ENCODE measurements at places on chromosomes 2 and 18. TPM values are rescaled to one million over a fixed set of nuclear protein-coding genes. Genes with fewer than 3 reads are reported as not detected.

Gene FAM161A
- 4.4 TPM for total RNA-seq

DNA sequence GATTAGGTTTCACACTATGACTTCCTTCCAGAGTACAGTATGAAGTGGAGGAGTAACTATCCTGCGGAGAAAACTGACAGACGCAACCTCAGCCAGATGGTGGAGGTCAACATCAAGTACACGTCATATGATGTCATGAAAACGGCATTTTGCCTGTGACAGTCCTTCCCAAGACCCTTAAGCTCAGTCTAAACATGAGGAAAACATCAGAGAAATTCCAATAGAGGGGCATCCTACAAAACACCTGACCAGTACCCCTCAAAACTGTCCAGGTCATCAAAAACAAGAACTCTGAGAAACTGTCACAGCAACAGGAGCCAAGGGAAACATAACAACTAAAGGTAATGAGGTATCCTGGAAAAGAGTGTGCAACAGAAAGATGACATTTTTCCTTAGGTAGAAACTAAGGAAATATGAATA lies 1.7 kb downstream of the RNU4ATAC start:
- H3K4me1 ChIP-seq, result peaks cover 55% of the 10 kb centered on the region
- H3K36me3 ChIP-seq, result peaks cover 8% of the 10 kb centered on the region
- no peaks in the 10 kb centered on the region for H3K27me3 ChIP-seq
- no peak for DNase-seq
- H3K4me3 ChIP-seq, result peak overlapping the region; percentile 38

DNA sequence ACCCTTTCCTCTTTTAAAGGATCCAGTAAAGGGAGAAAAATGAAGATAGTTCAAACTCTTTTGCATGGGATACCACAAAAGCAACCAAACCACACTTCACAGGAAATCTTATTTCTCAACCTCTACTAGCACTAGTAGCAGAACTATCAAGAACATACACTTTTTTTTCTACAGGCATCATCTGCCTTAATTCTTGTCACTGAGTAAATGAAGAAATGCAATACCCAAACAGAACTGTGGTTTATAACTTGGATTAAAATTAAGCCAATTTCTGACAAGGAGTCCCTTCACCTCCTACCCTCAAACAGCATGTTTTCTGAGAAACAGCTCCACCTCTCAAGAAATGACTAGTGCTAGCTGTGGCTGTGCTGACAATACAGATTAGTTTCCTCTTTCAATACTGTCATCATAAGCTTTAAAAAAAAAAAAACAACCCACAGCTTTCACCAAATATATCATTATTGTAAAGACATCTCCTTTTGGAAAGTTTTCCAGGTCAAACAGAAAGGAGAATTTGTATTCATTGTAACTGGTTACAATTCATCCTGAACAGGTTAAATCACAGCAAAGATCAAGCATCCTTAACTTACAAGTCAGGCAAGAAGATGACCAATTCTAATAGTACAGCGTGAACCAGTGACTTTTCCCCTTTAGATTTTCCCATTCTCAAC lies 44.4 kb downstream of the PTPN2 start:
- H3K36me3 ChIP-seq, result peaks cover 42% of the 10 kb centered on the region
- peak overlapping the region; percentile 72 for H3K4me3 ChIP-seq
- H3K27me3 ChIP-seq, result no peaks in the 10 kb centered on the region
- peak; percentile 71 for DNase-seq
- H3K27ac ChIP-seq, result peak overlapping the region; percentile 96

- H3K27ac ChIP-seq, result peak overlapping the region; percentile 79
- DNase-seq, result no peak
- H3K36me3 ChIP-seq, result peaks cover 37% of the 10 kb centered on the region
- no peak overlapping the region for H3K4me3 ChIP-seq
Observed at GRCh38 chr2:234420408-234420807, 76.5 kb downstream of the ARL4C start.

- no peak overlapping the region for H3K27ac ChIP-seq
- no peak overlapping the region for H3K4me3 ChIP-seq
- H3K36me3 ChIP-seq, result no peaks in the 10 kb centered on the region
- H3K4me1 ChIP-seq, result no peaks in the 10 kb centered on the region
Observed at GRCh38 chr2:108907822-108908712, 81.0 kb downstream of the EDAR start.

Gene FSHR
- not detected for total RNA-seq

DNA sequence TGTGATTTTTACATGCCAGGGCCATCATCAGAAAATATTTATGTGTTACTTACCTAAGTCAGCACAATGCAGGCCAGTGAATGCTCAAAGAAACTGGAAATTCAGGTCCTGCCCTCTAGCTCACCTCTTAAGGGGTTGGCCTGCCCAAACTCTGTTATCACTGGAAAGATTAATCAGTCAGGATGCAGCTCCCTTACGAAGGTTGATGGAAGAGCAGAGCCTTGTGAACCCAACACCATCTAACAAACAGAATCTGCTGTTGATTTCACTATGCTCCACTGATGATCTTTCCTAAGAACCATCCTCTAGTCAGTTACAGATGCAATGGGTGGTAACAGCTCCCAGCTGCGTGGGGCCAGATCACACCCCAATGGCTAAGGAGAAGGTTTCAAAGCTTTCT lies 38.2 kb downstream of the SOX11 start:
- no peak overlapping the region for H3K4me3 ChIP-seq
- H3K27me3 ChIP-seq, result peaks cover 11% of the 10 kb centered on the region
- no peak for DNase-seq
- no peaks in the 10 kb centered on the region for H3K4me1 ChIP-seq
- no peak overlapping the region for H3K27ac ChIP-seq

DNA sequence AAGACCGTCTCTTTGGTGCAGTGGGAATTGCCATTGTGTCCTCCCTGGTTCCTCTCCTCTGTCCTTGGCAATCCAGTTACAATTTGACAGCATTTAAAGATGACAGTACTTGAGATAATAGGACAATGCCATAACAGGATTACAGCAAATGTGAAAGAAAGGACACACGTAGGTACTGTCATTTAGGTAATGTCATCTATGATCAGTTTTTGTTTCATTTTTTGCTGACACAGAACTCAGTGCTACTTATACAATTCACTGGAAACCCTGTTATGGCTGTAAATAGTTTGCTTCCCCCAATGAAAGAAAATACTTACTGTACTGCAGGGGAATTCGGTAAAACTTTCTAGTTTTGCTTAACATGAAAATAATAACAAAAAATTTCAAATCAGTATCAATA lies 65.2 kb downstream of the BCL11A start:
- no peaks in the 10 kb centered on the region for H3K36me3 ChIP-seq
- no peak overlapping the region for H3K27ac ChIP-seq
- H3K27me3 ChIP-seq, result peaks cover 6% of the 10 kb centered on the region
- H3K4me3 ChIP-seq, result no peak overlapping the region
- peaks cover 2% of the 10 kb centered on the region for H3K4me1 ChIP-seq

GRCh38 chr18:63223837-63224236 lies 95.7 kb downstream of the BCL2 start:
- DNase-seq, result no peak
- no peaks in the 10 kb centered on the region for H3K27me3 ChIP-seq
- H3K36me3 ChIP-seq, result peaks cover 81% of the 10 kb centered on the region
- peaks cover 76% of the 10 kb centered on the region for H3K4me1 ChIP-seq

All from activated CD4-positive, alpha-beta T cell treated with anti-CD3 and anti-CD28 coated beads, Interleukin-2, amount 10 ng/mL, durations not matched to agents 7 days and 5 days (primary cell).